ENCODE measurements at places on chromosomes 5 and 9.

- no peak for DNase-seq
Measured at GRCh38 chr5:93186076-93186682, 394.8 kb downstream of the NR2F1-AS1 start.

DNA sequence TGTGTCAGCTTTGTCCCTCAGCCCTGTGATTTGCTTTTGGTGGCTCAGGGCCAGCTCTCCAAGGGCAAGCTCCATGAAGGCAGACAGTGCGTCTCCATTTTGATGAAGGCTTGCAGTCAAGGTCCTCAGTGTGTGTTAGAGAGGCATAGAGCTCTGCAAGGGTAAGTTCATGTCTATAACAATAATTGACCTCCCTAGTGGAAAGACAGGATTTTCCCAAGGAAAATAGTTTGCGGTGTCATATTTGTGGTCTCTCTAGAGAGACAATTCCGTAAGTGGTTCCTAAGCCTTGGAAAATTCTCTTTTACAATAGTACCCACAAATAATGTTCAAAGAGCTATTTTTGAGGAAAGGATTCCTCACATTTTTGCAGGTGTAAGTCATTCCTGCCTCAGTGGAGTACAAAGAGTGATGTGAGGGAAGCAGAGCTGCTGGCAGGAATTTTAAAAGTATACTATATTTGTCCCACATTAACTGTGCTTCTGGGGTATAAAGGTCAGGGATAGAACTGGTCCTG is 40.2 kb downstream of the SLC1A3 start:
- DNase-seq: no peak

DNA sequence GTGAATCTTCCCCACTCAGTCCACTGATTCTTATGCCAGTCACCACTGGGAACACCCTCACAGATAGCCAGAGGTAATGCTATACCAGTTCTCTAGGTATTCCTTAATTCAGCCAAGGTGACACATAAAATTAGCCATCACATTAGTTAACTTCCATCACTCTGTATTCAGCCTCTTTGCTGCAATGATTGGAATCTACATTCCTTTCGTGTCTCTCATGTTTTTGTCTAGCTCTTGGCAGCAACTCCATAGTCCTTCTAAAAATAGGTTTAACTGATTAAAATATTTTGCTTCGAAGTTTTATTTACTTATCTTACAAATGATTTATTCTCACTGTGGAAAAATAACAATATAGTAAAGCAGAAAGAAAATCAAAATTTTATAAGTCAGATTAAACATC is 19.6 kb upstream of the RNF20 start:
- DNase-seq: no peak

DNA sequence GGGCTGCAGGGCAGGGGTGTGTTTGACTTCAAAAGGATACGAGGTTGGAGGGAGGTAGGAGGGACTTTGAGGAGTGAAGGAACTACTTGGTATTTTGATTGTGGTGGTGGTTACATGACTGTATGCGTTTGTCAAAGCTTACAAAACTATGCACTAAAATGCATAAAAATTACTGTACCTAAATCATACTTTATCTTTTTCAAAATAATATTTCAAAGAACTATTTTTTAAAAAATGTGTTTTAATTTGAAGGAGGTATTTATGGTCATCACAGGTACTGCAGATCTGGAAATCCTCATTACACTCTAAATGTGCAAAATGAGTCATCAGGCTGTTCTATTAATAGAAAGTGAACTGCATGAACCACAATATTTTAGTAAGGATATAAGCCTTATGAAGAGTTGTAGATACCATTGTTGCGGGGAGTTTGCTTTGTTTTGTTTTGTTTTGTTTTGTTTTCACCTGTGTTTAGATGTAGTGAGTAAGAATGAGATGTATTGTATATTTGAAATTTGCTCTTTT is 116.9 kb downstream of the ARRDC3 start:
- DNase-seq: no peak

GRCh38 chr9:133701981-133702797 is 36.0 kb downstream of the SARDH start:
- peak; percentile 48 for DNase-seq

GRCh38 chr9:126236273-126236672 is 90.4 kb upstream of the MVB12B start:
- DNase-seq: no peak

GRCh38 chr9:137064027-137064879 is 6.1 kb downstream of the SAPCD2 start:
- DNase-seq: no peak

Data from stimulated activated CD4-positive, alpha-beta T cell treated with anti-CD3 and anti-CD28 coated beads, TNF-alpha, amount 100 ng/mL, for 24 hours (primary cell).